ENCODE measurements at places on chromosomes 6 and 20.

DNA sequence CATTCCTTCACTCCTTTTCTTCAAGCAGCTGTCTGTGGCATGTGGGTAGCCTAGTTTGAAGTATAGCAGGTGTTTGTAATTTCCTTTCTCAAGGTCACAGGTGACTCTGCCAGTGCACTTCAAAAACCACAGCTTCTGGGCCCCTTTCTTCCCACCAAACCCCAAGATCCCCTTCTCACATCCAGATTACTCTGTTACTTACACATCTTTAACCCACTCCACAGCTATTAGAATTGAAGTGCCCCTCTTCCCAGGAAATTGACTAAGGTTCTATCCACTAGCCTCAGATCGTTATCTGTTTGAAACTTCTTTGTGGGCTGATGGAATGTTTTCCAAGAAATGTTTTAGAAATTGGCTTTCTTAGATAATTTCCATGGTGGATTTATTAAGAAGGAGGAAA lies 150.8 kb downstream of the AHI1 start:
- no peak for DNase-seq

DNA sequence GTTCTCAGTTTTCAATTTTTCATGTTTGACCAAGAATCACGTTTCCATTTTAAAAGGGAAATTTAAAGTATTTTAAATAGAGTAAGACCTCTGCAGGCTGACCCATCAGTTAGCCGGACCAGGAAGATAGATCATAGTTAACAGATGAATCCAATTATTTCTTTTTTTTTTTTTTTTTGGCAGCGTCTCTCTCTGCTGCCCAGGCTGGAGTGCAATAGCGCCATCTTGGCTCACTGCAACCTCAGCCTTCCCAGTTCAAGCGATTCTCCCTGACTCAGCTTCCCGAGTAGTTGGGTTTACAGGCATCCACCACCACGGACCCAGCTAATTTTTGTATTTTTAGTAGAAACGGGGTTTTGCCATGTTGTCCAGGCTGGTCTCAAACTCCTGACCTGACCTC lies 256.7 kb upstream of the CNR1 start:
- no peak for DNase-seq

GRCh38 chr20:21840991-21841390 lies 135.5 kb downstream of the PAX1 start:
- no peak for DNase-seq

DNA sequence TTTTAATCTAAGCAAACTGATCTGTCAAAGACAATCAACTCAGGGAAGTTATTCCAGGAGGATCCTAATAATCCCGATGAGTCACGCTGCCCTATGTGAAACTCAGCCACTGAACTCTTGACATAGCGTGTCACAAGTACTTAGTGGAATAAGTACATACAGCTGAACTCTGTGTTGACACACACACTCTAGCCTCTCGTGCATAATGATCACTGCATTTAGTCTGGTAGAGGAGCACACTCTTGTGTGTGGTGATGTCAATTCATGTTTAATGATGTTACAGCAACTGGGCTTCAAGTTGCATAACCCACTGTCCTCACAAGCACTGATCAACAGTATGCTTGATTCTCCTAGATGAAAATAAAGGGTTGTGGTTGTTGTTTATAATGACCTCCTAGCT lies 148.3 kb downstream of the HACE1 start:
- DNase-seq, result no peak

GRCh38 chr6:81623106-81623759 lies 129.2 kb downstream of the TENT5A start:
- no peak for DNase-seq

GRCh38 chr6:170111141-170111664 lies 179.7 kb downstream of the DLL1 start:
- DNase-seq, result no peak

GRCh38 chr6:41824571-41825569 lies 37.4 kb downstream of the TOMM6 start:
- no peak for DNase-seq

DNA sequence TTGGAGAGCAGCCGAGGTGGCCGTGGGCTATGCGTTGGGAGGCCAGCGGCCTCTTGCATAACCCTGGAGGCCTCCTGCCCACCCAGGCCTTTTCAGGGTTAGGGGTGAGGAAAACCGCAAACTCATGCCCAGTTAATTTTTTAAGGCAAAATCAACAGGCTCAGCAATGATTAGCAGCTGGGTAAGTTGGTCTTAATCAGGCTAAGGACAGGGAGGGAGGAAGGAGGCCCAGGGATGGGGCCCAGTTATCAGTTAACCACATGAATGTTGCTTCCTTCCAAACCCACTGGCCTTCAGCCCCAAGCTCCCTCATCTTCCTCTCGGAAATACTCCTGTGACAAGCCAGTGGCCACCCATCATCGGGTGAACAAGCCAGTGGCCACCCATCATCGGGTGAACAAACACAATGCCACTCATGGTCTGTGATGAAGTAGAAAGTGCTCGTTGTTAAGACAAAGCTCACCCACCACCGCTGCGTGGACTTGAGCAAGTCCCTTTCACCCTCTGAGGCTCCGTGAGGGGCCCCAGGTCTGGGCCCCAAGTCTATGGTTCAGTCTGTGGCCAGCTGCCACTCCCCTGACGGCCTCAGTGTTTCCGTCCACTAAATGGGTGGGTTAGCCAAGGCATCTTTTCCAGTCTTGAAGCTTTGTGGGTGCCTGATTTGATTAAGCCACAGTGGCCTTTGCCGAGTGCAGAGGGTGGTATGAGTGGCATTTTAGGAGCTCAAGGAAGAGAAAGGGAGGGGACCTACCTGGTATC lies 39.4 kb downstream of the HNF4A start:
- no peak for DNase-seq

GRCh38 chr20:37622728-37623127 lies 71.1 kb upstream of the CTNNBL1 start:
- DNase-seq, result no peak

DNA sequence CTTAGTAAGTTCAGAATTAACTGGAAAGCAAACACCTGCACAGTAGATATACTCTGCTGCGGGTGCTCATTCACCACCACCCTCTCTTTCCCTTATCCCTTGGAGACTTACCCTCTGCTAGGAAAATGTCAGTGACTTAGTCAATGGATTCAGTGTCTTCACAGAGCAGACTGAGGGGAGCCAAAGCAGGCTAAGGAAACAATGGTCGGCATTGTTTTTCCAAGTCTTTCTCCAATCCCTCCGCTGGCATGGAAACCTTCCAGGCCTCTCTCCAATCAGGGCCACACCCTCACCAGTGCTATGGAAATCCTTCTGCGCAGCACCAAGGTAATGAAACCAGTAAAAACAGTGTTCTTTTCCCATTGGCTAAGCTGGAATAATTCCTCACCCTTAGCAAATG lies 531.2 kb downstream of the TFAP2B start:
- no peak for DNase-seq

DNA sequence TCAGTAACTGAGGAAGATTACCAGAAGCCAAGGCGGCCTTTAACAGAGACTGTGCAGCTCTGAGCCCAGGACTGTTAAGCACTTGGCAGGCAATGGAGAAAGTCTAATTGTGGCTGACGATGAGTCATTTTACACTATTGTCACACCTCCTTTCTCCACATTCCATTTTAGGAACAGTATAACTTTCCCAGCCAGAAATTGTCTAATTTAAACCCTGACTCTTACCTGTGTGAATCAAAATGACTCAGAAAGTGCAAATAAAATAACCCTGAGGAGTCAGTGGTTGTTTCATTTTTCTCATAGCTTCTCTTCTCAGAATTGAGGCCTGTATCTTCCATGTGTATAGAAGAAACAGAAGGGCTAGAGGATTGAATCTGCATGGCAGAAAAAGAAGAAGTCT lies 40.0 kb upstream of the OPN5 start:
- peak; percentile 40 for DNase-seq

DNA sequence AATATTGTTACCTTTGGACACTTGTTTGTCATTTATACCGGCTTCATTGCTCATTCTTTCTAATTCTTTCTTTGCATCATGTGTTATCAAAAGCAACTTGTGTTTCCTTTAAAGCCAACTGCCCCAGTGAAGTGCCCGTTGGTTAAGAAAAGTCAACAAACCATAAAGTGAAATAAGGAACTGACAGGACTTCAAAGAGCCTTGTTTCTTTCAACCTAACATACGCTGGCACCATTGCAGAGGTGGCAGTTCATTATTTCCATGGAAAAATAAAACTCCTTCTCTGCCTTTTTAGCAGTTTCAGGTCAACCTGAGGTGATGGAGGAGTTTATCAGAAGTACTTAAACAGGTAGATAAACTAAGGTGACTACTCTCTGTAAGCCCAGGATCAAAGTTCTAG lies 28.8 kb downstream of the FERMT1 start:
- no peak for DNase-seq

DNA sequence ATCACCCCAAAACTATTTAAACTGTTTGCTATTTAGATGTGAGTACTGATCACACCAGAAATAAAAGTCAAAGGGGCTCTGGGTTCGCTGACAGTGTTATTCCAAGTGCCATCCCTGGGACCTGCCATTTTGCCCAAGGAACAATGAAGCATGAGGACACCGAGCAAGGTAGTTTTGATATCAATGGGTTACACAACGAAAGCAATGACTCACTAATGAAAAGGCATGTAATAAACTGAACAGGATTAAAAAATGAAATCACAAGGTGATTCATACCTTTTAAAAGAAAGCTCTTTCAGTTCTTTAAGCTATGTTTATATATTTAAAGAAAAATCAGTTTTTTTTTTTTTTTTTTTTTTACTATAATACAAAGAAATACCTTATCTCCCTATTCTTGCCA lies 102.0 kb downstream of the HS3ST5 start:
- DNase-seq, result no peak

GRCh38 chr20:16018881-16019280 lies 554.4 kb downstream of the KIF16B start:
- no peak for DNase-seq

DNA sequence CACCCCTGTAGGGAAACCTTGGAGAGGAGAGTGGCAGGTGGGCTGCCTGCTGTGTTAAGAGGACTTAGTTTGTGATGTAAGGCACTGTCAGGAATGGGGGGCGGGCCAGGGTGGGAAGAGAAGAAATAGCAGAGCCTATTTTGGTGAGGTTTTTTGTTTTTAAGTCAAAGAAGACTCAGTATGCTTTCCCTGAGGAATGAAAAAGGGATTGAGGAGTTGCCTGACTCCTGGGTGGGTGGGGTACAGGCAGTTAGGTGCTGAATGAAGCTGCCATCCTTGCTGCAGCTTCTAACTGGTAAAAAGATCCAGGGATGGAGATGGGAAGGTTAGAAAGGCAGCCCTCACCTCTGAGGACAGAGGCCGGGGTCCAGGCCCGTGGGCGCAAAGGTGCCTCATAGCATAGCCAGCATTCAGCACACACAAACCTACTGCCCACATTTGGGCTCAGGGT lies 37.9 kb downstream of the PLCG1 start:
- no peak for DNase-seq

GRCh38 chr20:45034436-45034835 lies 66.5 kb downstream of the KCNS1 start:
- DNase-seq, result no peak

GRCh38 chr6:108673153-108673552 lies 112.4 kb downstream of the FOXO3 start:
- no peak for DNase-seq

DNA sequence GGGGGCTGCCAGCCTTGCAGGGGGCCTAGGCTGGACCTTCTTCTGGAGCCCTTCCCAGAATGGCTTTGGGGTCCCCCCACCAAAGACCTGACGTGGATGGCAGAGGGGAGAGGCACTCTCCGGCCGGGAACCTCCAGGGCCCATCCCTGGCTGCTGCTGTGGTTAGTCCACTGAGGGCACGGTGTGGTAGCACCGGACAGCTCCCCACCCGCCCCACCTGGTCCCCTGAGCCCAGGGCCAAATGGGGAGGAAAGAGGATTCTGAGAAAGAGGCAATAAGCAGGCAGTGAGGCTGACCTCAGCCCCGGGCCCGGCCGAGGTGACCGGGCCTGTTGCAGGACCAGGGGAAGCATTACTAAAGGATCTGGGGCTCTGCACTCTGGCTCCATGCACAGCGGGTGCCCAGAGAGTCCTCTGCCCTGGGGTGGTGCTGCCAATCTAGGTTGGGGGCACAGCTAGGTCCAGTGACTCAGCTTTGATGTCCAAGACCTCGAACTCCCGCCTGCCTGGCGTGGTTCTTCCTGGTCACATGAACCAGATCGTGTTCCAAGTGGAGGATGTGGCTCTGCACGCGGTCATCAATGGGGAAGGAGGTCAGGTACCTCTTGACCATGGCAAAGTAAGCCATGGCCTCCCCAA lies 2.2 kb downstream of the CENPB start:
- DNase-seq, result no peak

- DNase-seq, result no peak
These were observed 302.8 kb downstream of the KIF16B start for GRCh38 chr20:16270314-16270931.

DNA sequence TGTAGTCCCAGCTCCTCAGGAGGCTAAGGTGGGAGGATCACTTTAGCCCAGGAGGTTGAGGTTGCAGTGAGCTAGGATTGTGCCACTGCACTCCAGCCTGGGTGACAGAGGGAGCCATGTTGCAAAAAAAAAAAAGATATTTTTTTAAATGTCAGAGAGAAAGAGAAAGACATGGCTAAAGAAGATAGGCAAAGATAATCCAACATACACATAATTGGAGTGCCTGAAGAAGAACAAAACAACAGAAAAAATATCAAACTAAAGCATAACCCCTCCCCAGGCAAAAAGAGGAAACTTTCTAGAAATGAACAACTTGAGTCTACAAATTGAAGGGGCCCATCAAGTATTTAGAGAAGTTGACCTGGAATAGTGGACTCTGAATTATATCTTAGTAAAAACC lies 14.0 kb upstream of the GRM4 start:
- DNase-seq, result no peak

GRCh38 chr6:7341271-7341670 lies 28.3 kb upstream of the SSR1 start:
- DNase-seq, result no peak

- DNase-seq, result no peak
These were observed 31.2 kb upstream of the SPTLC3 start for GRCh38 chr20:12977328-12978125.

GRCh38 chr20:34618676-34619075 lies 58.2 kb downstream of the PIGU start:
- DNase-seq, result no peak

GRCh38 chr6:167442245-167442644 lies 117.4 kb downstream of the TTLL2 start:
- no peak for DNase-seq

DNA sequence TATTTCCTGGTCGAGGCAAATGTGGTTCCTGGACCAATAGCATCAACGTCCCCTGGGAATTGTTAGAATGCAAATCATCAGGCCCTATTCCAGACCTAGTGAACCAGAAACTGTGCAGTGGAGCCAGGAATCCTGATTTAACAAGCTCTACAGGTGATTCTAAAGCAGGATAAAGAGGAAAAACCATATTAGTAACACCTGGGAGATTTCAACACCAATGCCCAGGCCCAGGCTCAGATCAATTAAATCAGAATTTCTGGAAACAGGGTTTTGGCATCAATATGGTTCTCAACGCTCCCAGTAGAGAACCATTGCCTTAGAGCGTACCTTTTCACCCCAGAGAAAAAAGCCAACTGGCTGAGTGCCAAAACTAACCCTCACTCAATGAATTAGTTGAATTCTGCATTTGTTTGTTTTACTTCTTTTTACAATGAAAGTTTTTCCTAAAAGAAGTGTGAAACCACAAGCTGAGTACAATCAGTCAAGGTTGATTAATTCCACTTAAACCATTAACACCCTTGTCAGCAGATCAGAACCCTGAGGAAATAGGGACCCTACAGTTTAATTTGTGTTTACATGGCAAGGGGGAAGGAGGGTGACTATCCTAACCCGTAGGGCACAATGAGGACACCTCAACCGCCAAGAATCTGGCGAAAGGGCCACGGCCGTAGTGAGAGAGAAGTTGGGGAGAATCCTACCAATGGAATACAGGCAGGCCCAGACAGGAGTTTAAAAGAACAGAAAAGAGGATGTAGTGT lies 34.9 kb upstream of the LOC128125822 start:
- DNase-seq, result peak; percentile 26
